ENCODE measurements at places on chromosomes 11 and 22.

GRCh38 chr11:16982809-16983208 lies 31.4 kb downstream of the PLEKHA7 start:
- DNase-seq: no peak

GRCh38 chr11:112637876-112638275 lies 323.3 kb upstream of the NCAM1 start:
- no peak for DNase-seq

- DNase-seq: no peak
These were observed 11.3 kb downstream of the MYBPC3 start for GRCh38 chr11:47340980-47341775.

GRCh38 chr11:11169715-11170351 lies 183.2 kb downstream of the CSNK2A3 start:
- no peak for DNase-seq

DNA sequence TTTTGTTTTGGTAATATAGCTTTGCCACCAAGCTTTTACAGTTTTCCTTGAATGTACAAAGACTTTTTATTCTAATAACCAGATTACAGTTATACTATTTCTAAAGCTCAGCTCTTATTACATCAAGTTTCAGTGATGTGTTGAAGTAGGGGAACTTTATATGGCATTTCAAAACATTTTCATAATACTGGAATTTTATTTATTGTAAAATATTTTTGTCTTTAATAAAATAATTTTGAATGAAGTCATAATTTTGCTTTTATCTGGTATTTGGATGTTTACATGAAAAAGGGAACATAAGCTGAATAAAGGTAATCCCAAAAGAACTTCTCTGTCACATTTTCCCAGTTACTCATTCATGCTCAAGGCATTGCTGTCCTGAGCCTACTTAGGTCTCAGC lies 34.7 kb downstream of the RTN3 start:
- no peak for DNase-seq

GRCh38 chr22:49627217-49628181 lies 200.2 kb downstream of the BRD1 start:
- DNase-seq: no peak

- DNase-seq: no peak
These were observed 78.4 kb downstream of the C2CD3 start for GRCh38 chr11:74092425-74092824.
